ENCODE measurements at places on chromosomes 6 and 20.

- no peak for DNase-seq
- no peaks in the 10 kb centered on the region for H3K4me1 ChIP-seq
- no peaks in the 10 kb centered on the region for H3K27me3 ChIP-seq
- H3K4me3 ChIP-seq, result no peak overlapping the region
- no peaks in the 10 kb centered on the region for H3K36me3 ChIP-seq
- H3K27ac ChIP-seq, result no peak overlapping the region
Measured at GRCh38 chr6:10081957-10082356, 332.9 kb downstream of the TFAP2A start.

- H3K27ac ChIP-seq, result no peak overlapping the region
- H3K36me3 ChIP-seq, result no peaks in the 10 kb centered on the region
Measured at GRCh38 chr6:44058617-44059358, 68.5 kb downstream of the MRPL14 start.

- peaks cover 22% of the 10 kb centered on the region for H3K36me3 ChIP-seq
- peak overlapping the region; percentile 87 for H3K4me3 ChIP-seq
- peaks cover 51% of the 10 kb centered on the region for H3K4me1 ChIP-seq
Measured at GRCh38 chr20:2873747-2874041, 413 bp downstream of the PTPRA start.

DNA sequence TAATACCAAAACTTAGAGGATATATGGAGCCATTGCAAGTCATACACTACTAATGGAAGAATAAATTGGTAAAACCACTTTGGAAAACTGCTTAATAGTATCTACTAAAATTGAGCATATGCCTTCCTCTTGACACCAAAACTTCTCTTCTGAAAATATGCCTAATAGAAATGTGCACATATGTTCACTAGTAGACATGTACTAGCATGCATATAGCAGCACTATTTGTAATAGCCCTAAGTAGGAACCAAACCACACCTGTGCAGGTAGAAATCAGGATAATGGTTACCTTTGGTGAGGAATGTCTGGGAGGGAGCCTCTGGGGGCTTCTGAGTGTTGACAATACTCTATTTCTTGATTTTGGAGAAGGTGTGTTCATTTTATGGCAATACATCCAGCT lies 424.8 kb upstream of the BTBD3 start:
- no peak overlapping the region for H3K4me3 ChIP-seq
- no peak overlapping the region for H3K27ac ChIP-seq
- DNase-seq, result no peak
- no peaks in the 10 kb centered on the region for H3K27me3 ChIP-seq

DNA sequence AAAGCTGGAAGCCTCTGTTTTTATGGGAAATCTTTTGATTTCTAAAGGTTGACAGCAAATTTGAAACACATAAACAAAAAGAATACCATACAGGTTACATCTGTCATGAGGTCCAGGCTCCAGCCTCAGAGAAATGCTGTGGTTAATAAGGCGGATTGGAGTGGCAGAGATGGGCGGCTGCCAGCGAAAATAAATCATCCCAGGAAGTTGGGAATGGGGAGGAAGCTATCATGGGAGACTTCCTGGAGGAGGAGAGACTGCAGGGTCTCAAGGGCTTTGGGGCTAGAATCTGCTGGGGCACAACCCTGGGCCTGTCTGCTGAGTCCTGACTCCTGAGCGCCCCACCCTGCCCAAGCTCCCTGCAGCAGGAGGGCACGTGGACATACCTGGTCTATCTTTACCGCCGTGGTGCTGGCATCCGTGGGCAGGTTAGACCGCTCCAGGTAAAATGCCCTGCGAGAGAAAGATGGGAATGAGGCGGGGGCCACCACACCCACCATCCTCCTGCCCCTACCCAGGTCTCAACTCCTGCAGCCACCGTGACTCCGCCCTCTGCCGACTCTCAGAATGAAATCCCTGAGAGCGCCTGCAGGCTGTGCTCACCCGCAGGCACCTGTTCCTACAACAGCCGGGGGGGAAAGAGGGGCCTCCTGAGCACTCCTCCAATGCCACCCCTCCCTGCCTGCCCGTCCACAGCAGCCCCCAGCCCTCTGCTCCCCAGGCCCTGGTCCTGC lies 197.3 kb downstream of the PREX1 start:
- H3K4me3 ChIP-seq, result no peak overlapping the region
- DNase-seq, result no peak
- H3K4me1 ChIP-seq, result peaks cover 27% of the 10 kb centered on the region
- H3K27me3 ChIP-seq, result no peaks in the 10 kb centered on the region

- H3K4me1 ChIP-seq, result peaks cover 43% of the 10 kb centered on the region
- H3K27me3 ChIP-seq, result no peaks in the 10 kb centered on the region
- no peak for DNase-seq
- H3K27ac ChIP-seq, result no peak overlapping the region
- H3K36me3 ChIP-seq, result peaks cover 45% of the 10 kb centered on the region
- H3K4me3 ChIP-seq, result no peak overlapping the region
Measured at GRCh38 chr6:31162463-31163165, 4.2 kb downstream of the TCF19 start.

GRCh38 chr6:106692112-106692818 lies 62.9 kb downstream of the QRSL1 start:
- no peaks in the 10 kb centered on the region for H3K36me3 ChIP-seq
- no peak overlapping the region for H3K4me3 ChIP-seq
- no peak for DNase-seq
- peaks cover 14% of the 10 kb centered on the region for H3K27me3 ChIP-seq

GRCh38 chr6:26196846-26197635 lies 109.8 kb downstream of the HFE start:
- H3K4me3 ChIP-seq, result peak overlapping the region; percentile 93
- peaks cover 35% of the 10 kb centered on the region for H3K36me3 ChIP-seq
- H3K27ac ChIP-seq, result peak overlapping the region; percentile 96

DNA sequence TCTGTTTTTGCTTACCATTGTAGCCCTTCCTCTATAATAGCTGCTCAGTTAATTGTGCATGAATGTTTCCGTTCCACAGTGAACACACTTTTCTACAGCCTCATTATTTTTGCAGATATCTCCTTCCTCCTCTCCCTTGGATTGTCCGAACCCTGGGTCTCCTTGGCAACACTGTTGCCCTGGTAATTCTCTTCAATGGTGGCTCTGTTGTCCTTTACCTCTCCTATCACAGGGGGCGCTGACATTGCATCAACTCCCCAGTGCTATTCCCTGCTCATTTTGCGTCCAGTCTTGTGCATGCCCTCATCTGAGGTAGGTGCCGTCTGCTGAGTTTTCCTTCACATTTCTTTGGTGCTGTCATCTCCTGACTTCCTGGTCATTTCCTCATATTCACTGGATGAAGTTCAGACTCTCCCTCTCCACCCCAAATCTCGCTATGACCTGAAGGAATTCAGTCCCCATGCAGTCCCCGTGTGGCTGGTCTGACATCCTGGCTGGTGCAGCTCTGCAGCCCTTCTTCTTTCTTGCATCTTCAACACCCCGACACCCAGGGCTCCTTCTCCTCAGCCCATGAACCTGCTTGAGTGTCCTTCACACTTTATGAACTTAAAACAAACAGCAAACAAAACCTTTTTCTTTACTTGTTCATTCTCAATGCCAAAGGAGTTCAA lies 21.1 kb downstream of the PHACTR2 start:
- peaks cover 3% of the 10 kb centered on the region for H3K4me1 ChIP-seq
- no peak overlapping the region for H3K27ac ChIP-seq
- peaks cover 3% of the 10 kb centered on the region for H3K36me3 ChIP-seq
- DNase-seq, result no peak
- H3K4me3 ChIP-seq, result no peak overlapping the region

- H3K4me1 ChIP-seq, result peaks cover 65% of the 10 kb centered on the region
- peak overlapping the region; percentile 86 for H3K4me3 ChIP-seq
- DNase-seq, result no peak
- H3K36me3 ChIP-seq, result peaks cover 45% of the 10 kb centered on the region
- no peaks in the 10 kb centered on the region for H3K27me3 ChIP-seq
Measured at GRCh38 chr6:11230158-11231107, 2.0 kb downstream of the NEDD9 start.

- no peaks in the 10 kb centered on the region for H3K36me3 ChIP-seq
- H3K27me3 ChIP-seq, result no peaks in the 10 kb centered on the region
- H3K27ac ChIP-seq, result no peak overlapping the region
- H3K4me1 ChIP-seq, result no peaks in the 10 kb centered on the region
Measured at GRCh38 chr6:96089173-96089572, 73.4 kb downstream of the FUT9 start.

GRCh38 chr6:148494226-148494625 lies 151.6 kb downstream of the SASH1 start:
- H3K4me3 ChIP-seq, result no peak overlapping the region
- no peak overlapping the region for H3K27ac ChIP-seq
- peaks cover 15% of the 10 kb centered on the region for H3K27me3 ChIP-seq
- no peak for DNase-seq

- no peak overlapping the region for H3K27ac ChIP-seq
- H3K4me1 ChIP-seq, result peaks cover 16% of the 10 kb centered on the region
- peaks cover 7% of the 10 kb centered on the region for H3K27me3 ChIP-seq
Measured at GRCh38 chr6:15735567-15736265, 72.9 kb upstream of the DTNBP1 start.

DNA sequence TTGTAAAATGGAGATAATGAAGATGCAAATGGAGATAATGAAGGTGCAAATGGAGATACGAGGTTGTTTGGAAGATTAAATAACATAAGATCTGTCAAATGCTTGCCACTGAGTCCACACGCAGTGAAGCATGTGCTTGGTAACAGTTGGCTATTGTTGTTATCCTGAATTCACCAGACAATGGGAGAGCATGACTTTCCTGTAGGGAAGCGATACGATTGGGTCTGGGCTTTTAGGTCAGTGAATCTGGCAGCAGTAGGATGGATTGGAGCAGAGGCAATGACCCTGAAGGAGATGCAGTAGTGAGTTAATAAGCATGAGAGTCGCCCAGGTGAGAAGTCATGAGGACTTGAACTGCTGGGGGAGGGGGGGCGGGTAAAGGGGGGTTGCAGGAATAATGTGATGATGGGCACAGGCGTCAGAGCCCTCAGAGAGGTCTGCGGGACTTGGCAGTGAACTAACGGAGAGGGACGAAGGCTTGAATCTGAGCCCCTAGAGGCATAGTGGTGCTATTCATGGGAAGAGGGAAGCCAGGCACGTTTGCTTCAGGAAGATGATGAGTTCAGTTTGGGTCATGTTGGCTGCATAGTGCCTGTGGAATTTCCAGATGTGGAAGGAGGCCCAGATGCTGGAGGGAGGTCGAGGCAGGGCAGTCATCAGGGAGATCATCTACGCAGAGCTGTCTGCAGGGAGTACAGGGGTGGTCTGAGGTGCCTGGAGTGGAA lies 55.4 kb downstream of the ZDHHC14 start:
- H3K27ac ChIP-seq, result no peak overlapping the region
- peaks cover 13% of the 10 kb centered on the region for H3K36me3 ChIP-seq
- H3K4me3 ChIP-seq, result no peak overlapping the region
- DNase-seq, result no peak
- no peaks in the 10 kb centered on the region for H3K27me3 ChIP-seq
- no peaks in the 10 kb centered on the region for H3K4me1 ChIP-seq

- no peaks in the 10 kb centered on the region for H3K27me3 ChIP-seq
- no peak overlapping the region for H3K4me3 ChIP-seq
- H3K27ac ChIP-seq, result no peak overlapping the region
- H3K36me3 ChIP-seq, result no peaks in the 10 kb centered on the region
- H3K4me1 ChIP-seq, result no peaks in the 10 kb centered on the region
Measured at GRCh38 chr20:2163757-2164156, 62.1 kb downstream of the STK35 start.

GRCh38 chr6:6351511-6352025 lies 31.1 kb upstream of the F13A1 start:
- H3K36me3 ChIP-seq, result no peaks in the 10 kb centered on the region
- H3K4me1 ChIP-seq, result no peaks in the 10 kb centered on the region
- no peak overlapping the region for H3K27ac ChIP-seq

DNA sequence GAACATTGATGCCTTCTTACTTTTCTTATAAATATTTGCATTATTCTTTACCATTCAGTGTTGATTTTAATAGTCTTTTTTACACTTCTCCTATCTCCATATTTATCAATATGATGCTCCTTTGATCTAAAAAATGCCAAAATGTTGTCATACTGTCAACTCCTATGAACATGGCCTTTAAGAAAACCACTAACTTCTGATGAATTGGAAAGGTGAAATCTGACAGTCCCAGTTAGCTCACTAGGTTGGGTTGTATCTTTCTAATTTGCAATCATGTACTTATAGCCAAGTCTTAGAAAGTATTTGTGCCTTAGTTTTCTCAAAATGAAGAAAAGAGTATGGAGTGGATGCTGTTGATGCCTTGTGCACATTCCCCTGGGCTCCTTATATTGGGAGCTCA lies 75.4 kb upstream of the SPACA1 start:
- no peak for DNase-seq
- H3K4me3 ChIP-seq, result no peak overlapping the region
- H3K4me1 ChIP-seq, result no peaks in the 10 kb centered on the region
- no peaks in the 10 kb centered on the region for H3K36me3 ChIP-seq
- peaks cover 11% of the 10 kb centered on the region for H3K27me3 ChIP-seq
- no peak overlapping the region for H3K27ac ChIP-seq

GRCh38 chr6:152048921-152049320 lies 241.4 kb downstream of the ESR1 start:
- no peaks in the 10 kb centered on the region for H3K36me3 ChIP-seq
- H3K4me3 ChIP-seq, result no peak overlapping the region
- no peak overlapping the region for H3K27ac ChIP-seq
- H3K4me1 ChIP-seq, result no peaks in the 10 kb centered on the region
- no peak for DNase-seq

- peaks cover 38% of the 10 kb centered on the region for H3K27me3 ChIP-seq
- H3K4me1 ChIP-seq, result peaks cover 36% of the 10 kb centered on the region
- peak; percentile 64 for DNase-seq
- H3K4me3 ChIP-seq, result no peak overlapping the region
- peaks cover 15% of the 10 kb centered on the region for H3K36me3 ChIP-seq
Measured at GRCh38 chr6:27684264-27685211, 211.6 kb upstream of the ZNF184 start.

GRCh38 chr20:17902531-17903083 lies 66.0 kb downstream of the SNX5 start:
- H3K27me3 ChIP-seq, result peaks cover 11% of the 10 kb centered on the region
- H3K4me1 ChIP-seq, result peaks cover 27% of the 10 kb centered on the region
- H3K27ac ChIP-seq, result no peak overlapping the region
- no peaks in the 10 kb centered on the region for H3K36me3 ChIP-seq
- no peak for DNase-seq

- DNase-seq, result no peak
- H3K4me3 ChIP-seq, result no peak overlapping the region
- H3K36me3 ChIP-seq, result no peaks in the 10 kb centered on the region
- H3K27me3 ChIP-seq, result no peaks in the 10 kb centered on the region
- H3K27ac ChIP-seq, result no peak overlapping the region
- H3K4me1 ChIP-seq, result no peaks in the 10 kb centered on the region
Measured at GRCh38 chr6:141211845-141212244, 920.9 kb upstream of the GJE1 start.

GRCh38 chr6:42225029-42225339 lies 7.3 kb upstream of the MRPS10 start:
- H3K4me1 ChIP-seq, result peaks cover 12% of the 10 kb centered on the region
- H3K36me3 ChIP-seq, result peaks cover 12% of the 10 kb centered on the region
- H3K4me3 ChIP-seq, result no peak overlapping the region
- no peak for DNase-seq
- peak overlapping the region; percentile 47 for H3K27ac ChIP-seq

DNA sequence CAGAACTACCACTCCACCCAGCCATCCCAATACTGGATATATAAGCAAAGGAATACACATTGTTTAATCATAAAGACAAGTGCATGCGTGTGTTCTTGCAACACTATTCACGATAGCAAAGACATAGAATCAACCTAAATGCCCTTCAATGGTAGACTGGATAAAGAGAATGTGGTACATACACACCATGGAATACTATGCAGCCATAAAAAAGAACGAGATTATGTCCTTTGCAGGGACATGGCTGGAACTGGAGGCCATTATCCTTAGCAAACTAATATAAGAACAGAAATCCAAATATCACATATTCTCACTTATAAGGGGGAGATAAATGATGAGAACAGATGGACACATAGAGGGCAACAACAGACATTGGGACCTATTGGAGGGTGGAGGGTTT lies 156.6 kb downstream of the LRRC1 start:
- no peaks in the 10 kb centered on the region for H3K36me3 ChIP-seq
- no peak for DNase-seq
- no peak overlapping the region for H3K27ac ChIP-seq
- no peak overlapping the region for H3K4me3 ChIP-seq
- H3K27me3 ChIP-seq, result peaks cover 19% of the 10 kb centered on the region
- H3K4me1 ChIP-seq, result no peaks in the 10 kb centered on the region

Measured in activated CD4-positive, alpha-beta memory T cell treated with anti-CD3 and anti-CD28 coated beads, Interleukin-2, amount 10 ng/mL, durations not matched to agents 7 days and 5 days (primary cell).